ENCODE measurements at places on chromosomes 6 and 20.

GRCh38 chr20:13765868-13766416, 18.8 kb downstream of the ESF1 start:
- DNase-seq, result no peak

GRCh38 chr6:124599656-124600055, 362.6 kb upstream of the RNF217 start:
- no peak for DNase-seq

DNA sequence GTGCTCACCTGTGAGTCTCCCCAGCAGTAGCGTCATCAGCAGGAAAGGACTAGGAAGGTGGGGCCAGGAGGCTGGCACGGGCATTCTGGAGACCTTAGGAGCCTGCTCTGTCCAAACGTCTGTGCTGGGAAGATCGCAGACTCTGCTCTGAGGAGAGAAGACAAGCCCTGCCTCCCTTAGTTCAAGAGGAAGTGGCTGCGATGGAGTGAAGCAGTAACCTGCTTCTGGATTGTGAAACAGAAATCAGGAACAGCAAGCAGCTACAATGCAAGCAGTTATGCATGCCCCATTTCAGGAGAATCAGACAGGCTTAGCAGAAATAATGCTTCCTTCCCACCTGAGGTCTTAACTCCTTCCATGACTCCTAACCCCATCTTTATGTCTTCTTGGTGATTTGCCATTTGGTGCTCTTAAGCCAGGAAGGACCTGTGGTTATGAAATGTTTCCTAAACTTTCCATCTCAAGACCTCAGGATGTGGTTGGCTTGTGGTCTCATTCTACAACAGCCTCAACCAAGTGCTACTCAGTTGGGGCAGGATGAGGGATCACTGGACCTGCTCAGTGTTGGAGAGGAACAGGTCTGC, at the start of gene SIRPB1:
Gene SIRPB1, minus strand, starts transcription at position 149 of the 584 bp plus-strand sequence. Its CDS starts 65 bp downstream, at position 84.
- no peak for DNase-seq

- DNase-seq, result no peak
Observed at GRCh38 chr20:25378884-25379733, 11.5 kb downstream of the ABHD12 start.

- no peak for DNase-seq
Observed at GRCh38 chr6:158030380-158031300, 49.0 kb downstream of the SYNJ2 start.

DNA sequence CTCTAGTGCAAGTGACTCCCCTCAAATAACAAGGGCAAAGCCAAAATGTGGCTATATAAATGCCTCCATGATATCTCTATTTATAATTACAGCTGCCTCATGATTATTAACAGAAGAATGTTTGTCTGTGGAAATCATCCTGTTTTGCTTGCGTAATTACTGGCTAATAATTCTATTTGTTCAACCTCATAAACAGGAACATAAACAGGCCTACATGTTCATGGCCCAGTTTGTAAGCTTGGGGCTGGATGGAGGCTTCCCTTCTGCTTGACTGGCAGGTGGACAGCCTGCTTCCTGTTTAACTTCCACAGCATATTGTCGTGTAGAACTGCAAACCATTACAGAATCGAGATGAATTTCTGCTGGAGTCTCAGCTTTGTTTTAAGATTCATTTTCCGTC, 766.0 kb upstream of the MAP3K7 start:
- no peak for DNase-seq

All from GOT3 (cell line).